Neural crest cell (in vitro differentiated cells): ENCODE measurements at places on chromosomes 7 and 10.

GRCh38 chr7:77242554-77242953, 42.9 kb upstream of the FGL2 start:
- no peaks in the 10 kb centered on the region for H3K27me3 ChIP-seq
- H3K36me3 ChIP-seq, result peaks cover 2% of the 10 kb centered on the region
- H3K4me1 ChIP-seq, result peaks cover 20% of the 10 kb centered on the region
- DNase-seq, result no peak
- H3K27ac ChIP-seq, result no peak overlapping the region

DNA sequence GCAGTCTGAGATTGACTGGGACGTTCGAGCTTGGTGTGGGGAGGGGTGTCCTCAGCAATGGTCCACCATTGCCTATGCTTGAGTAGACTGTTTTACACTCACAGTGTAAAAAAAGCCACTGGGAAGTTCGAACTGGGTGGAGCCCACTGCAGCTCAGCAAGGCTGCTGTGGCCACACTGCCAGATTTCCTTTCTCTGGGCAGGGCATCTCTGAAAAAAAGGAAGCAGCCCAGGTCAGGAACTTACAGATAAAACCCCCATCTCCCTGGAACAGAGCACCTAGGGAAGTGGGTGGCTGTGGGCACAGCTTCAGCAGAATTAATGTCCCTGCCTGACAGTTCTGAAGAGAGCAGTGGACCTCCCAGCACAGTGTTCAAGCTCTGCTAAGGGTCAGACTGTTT, 80.3 kb downstream of the BICC1 start:
- H3K36me3 ChIP-seq, result peaks cover 8% of the 10 kb centered on the region
- DNase-seq, result no peak
- no peaks in the 10 kb centered on the region for H3K4me1 ChIP-seq
- H3K27ac ChIP-seq, result no peak overlapping the region
- no peaks in the 10 kb centered on the region for H3K27me3 ChIP-seq

GRCh38 chr7:6159097-6159483, 113.3 kb downstream of the CYTH3 start:
- H3K27ac ChIP-seq, result peak overlapping the region; percentile 50
- H3K4me1 ChIP-seq, result peaks cover 6% of the 10 kb centered on the region
- H3K4me3 ChIP-seq, result no peak overlapping the region
- H3K36me3 ChIP-seq, result peaks cover 15% of the 10 kb centered on the region

- H3K4me3 ChIP-seq, result no peak overlapping the region
- peaks cover 6% of the 10 kb centered on the region for H3K36me3 ChIP-seq
- H3K27ac ChIP-seq, result no peak overlapping the region
- peaks cover 7% of the 10 kb centered on the region for H3K27me3 ChIP-seq
Measured at GRCh38 chr7:139103057-139103815, 6.3 kb downstream of the ZC3HAV1 start.

DNA sequence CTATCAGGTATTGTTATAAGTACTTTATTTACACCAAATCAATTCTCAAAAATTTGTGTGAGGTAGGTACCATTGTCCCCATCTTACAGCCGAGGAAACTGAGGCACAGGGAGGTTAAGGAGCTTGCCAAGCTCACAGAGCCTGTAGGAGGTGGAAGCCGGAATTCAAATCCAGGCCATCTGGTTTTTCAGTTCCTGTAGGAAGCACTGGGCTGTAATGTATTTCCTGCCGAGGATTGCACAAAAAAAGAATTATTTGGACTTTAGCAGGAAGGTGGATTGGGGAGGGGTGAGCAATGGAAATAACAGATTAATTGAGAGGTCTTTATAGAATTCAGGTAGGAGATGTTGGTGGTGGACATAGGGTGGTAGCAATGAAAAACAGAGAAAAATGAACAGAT, 315.3 kb upstream of the AUTS2 start:
- no peaks in the 10 kb centered on the region for H3K36me3 ChIP-seq
- no peak overlapping the region for H3K4me3 ChIP-seq
- H3K27me3 ChIP-seq, result no peaks in the 10 kb centered on the region
- H3K27ac ChIP-seq, result no peak overlapping the region

DNA sequence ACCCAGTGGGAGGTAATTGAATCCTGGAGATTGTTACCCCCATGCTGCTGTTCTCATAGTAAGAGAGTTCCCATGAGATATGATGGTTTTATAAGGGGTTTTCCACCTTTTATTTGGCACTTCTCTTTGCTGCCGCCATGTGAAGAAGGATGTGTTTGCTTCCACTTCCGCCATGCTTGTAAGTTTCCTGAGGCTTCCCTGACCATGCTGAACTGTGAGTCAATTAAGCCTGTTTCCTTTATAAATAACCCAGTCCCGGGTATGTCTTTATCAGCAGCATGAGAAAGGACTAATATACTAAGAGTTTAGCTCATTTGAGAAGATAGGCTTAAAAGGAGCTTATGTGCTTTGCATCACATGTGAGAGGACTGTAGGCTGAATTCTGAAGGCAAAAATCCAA, 29.3 kb downstream of the TMEM248 start:
- H3K27ac ChIP-seq, result no peak overlapping the region
- DNase-seq, result no peak
- H3K4me3 ChIP-seq, result no peak overlapping the region
- H3K36me3 ChIP-seq, result peaks cover 10% of the 10 kb centered on the region
- H3K27me3 ChIP-seq, result no peaks in the 10 kb centered on the region

- H3K4me3 ChIP-seq, result no peak overlapping the region
- H3K27me3 ChIP-seq, result no peaks in the 10 kb centered on the region
- no peak overlapping the region for H3K27ac ChIP-seq
- H3K4me1 ChIP-seq, result no peaks in the 10 kb centered on the region
- DNase-seq, result no peak
Measured at GRCh38 chr7:18191341-18191740, 163.7 kb upstream of the PRPS1L1 start.

GRCh38 chr7:109763611-109764010, 1193.9 kb downstream of the DNAJB9 start:
- no peaks in the 10 kb centered on the region for H3K36me3 ChIP-seq
- no peaks in the 10 kb centered on the region for H3K27me3 ChIP-seq
- H3K4me1 ChIP-seq, result no peaks in the 10 kb centered on the region
- H3K27ac ChIP-seq, result no peak overlapping the region
- no peak for DNase-seq
